Stimulated activated naive CD4-positive, alpha-beta T cell treated with Interleukin-2 at 50 U/mL for 16 hours (primary cell): ENCODE measurements at places on chromosomes 1 and 21.

DNA sequence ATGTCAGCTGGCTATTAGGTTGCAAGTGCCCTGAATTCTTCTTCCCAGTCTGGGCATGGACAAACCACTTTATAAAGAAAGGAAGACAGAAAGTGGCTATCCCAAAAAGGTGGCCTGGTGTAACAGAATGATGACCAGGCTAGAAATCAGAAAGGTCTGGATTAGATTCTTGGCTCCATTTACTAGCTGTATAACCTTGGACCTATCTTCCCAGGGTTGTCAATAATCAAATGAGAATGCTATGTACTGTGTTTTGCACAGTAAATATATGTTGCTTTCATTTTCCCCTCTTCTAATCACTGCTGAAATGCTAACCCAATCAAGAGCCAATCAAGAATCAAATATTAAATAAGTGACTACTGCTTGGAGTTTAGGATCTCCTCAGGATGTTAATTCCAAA is 20.4 kb downstream of the RNF19B start:
- no peak for DNase-seq

- DNase-seq, result no peak
Observed at GRCh38 chr1:113530021-113530420, 139.7 kb downstream of the MAGI3 start.

DNA sequence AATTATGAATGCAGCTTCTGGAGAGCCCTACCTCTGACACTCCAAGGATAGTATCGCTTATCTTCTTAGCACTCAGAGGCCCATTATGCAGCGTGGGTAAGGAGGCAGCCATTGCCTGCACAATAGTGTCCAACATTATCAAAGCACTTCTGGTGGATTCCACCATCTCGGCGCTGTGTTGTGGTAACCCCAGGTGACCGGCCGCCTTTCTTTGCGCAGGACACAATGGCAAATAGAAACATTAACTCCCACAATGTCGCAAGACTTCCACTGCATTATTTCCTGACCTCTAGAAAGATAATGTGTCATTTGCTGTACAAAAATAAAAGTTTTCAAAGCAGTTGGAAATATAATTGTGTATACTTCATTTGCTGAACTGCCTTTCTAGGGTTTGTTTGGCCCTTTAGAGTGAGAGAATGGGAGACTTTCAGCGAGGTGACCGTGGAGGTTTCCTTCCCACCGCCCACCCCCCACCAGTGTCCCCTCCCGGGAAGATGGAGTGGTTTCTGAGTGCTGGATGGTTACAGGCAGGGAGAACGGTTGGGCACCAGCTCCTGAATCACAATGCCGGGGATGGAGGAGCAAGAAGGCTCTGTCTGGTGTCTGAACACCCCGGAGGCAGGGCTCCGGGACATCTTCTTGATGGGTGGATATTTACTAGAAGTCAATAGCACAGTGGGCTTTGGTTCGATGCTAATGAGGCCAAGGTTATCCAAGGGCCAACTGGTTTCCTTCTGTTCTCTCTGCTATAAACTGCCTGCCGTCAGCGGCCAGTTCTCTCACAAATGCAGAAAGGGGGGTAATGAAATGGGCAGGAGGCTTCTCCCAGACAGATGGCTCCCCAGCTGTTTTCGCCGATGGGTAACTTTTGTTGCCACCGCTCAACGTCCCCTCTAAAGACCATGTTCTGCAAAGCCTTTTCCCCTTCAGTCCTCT is 215.4 kb upstream of the PROX1 start:
- DNase-seq, result no peak

DNA sequence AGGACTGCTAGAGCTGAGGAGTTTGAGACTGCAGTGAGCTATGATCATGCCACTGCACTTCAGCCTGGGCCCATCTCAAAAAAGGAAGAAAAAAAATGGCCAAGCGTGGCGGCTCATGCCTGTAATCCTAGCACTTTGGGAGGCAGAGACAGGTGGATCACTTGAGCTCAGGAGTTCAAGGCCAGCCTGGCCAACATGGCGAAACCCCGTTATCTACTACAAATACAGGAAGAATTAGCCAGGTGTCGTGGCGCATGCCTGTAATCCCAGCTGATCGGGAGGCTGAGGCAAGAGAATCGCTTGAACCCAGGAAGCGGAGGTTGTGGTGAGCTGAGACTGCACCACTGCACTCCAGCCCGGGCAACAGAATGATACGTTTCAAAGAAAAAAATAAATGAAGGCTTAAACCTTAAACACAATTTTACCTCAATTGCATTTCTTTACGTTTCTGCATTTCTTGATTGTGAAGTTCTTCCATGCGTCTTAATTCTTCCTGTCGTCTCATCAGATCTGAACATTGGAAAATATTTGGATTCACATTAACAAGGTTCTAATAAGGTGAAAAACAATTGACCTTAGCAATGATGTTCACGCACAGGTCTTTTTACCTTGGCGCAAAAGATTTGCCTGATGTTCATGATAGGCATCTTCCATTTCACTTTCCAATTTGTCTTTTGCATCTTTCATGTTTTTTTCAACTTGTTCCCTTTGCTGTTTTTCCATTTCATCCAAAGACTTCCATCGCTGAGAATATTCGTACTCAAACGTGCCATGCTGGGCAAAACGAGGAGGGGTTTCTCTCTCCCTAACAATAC is 4.2 kb downstream of the SFPQ start:
- DNase-seq, result no peak

- no peak for DNase-seq
Observed at GRCh38 chr1:248622570-248623001, 12.3 kb downstream of the OR2T11 start.

DNA sequence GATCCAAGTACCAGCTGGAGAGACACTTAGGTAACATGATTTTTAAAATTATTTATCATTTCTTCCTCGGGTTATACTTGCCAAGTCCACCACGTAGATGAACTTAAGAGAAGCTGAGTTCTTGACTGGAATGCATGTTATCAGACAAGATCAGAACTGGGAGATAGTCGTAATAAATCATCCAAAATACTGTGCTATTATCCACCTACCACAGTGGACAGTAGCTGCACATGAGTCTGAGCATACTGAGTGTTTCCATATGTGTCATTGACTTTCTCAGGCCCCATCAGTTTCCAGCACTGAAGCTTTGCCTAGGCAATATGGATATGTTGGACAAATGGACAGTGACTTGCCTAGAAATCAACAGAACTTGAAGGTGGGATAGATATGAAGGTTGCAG is 77.9 kb upstream of the RRP15 start:
- DNase-seq, result no peak

GRCh38 chr1:198741744-198742143 is 102.9 kb downstream of the PTPRC start:
- no peak for DNase-seq

GRCh38 chr1:2845869-2846268 is 44.4 kb upstream of the TTC34 start:
- no peak for DNase-seq

DNA sequence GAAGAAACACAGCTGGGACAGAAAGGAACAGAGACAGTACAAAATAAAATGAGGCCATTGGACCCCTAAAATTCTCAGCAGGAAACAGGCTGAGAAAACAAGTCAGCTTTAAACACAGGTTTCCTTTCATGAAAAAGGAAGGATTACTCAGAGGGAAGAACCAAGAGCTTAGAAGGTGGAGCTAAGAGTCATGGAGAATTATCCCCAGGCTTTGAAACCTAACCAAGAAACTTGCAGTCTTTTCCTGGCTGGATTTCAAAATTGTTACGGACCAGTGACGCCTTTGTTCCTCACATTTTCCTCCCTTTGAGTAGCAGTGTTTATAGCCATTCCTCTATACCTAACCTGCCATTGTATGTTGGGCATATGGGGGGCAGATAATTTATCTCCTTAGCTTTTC is 8.8 kb downstream of the HMGB4 start:
- DNase-seq, result no peak

DNA sequence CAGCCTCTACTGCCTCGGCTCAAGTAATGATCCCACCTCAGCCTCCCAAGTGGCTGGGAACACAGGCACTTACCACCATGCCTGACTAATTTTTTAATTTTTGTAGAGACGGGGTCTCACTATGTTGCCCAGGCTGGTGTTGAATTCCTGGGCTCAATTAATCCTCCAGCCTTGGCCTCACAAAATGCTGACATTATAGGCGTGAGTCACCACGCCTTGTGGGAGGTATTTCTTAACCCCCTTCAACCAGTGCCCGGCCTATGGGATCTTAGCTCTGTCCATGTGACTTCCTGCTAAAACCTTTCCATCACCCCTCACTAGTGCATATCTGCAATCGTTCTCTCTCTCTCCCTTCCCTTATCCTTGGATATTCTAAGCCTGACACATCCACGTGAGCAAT is 86.4 kb downstream of the FOXD2 start:
- no peak for DNase-seq

GRCh38 chr1:226874579-226875425 is 4.4 kb downstream of the PSEN2 start:
- DNase-seq, result no peak

GRCh38 chr1:2939041-2939552 is 82.2 kb upstream of the ACTRT2 start:
- DNase-seq, result no peak
